Inflammatory macrophage treated with lipopolysaccharide for 4 hours (primary cell): ENCODE measurements at places on chromosomes 1 and 21.
A peak's percentile ranks its signal among the peaks of the same experiment; 100 is the strongest.

- DNase-seq: no peak
Observed at GRCh38 chr1:189726806-189727205, 750.9 kb downstream of the BRINP3 start.

GRCh38 chr1:232980986-232981560 lies 30.7 kb downstream of the NTPCR start:
- no peak for DNase-seq

GRCh38 chr21:45258466-45258865 lies 29.2 kb downstream of the POFUT2 start:
- no peak for DNase-seq

DNA sequence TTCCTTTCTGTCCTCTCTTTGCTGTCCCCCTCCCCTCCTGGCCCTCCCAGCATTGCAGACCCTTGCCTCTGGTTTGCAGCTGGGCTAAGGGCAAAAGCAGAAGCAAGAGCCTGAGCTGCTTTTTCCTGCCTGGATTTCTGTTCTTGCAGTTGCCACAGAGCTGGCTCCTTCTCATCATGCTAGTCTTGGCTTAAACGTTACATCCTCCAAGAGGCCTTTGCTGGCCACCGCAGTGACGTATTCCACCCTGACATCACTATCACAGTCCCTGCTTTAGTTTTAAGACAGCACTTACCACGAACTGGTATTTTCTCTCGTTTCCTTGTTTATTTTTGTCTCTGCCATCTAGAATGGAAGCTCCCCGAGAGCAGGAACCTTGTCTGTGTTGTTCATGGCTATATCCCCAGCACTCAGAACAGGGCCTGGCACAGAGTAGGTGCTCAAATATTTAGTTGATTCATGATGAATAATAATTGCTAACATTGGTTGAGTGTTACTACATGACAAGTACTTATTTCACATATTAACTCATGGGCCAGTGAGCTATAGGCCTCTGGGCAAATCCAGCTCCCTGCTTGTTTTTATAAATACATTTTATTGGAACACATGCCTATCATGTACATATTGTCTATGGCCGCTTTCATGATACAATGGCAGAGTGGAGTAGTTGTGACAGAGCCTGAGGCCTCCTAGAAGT lies 13.2 kb upstream of the CSF1 start:
- peak; percentile 60 for DNase-seq

GRCh38 chr1:74205266-74205665 lies 7.2 kb downstream of the FPGT start:
- no peak for DNase-seq

- no peak for DNase-seq
Observed at GRCh38 chr1:207026104-207026534, 6.4 kb downstream of the C1orf116 start.

GRCh38 chr1:57910305-57910704 lies 486.4 kb upstream of the DAB1 start:
- no peak for DNase-seq

DNA sequence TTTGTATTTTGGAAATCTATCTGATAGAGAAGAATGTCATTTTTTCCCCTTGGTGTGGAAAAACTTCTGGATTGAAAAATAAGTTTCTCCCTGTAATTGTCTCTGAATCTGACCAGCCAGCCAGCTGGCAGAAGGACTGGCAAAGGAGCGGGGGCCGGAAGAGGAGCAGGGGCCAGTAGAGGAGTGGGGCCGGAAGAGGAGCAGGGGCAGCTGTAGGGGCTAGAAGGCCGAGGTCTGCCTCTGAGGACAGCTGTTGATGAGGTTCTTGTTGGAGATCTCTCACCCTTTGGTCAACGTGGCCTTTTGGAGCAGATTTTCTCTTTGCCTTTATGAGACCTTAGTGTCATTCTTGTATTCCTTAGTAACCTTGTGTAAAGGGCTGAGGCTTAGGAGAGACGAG lies 121.8 kb downstream of the GALNT2 start:
- no peak for DNase-seq

DNA sequence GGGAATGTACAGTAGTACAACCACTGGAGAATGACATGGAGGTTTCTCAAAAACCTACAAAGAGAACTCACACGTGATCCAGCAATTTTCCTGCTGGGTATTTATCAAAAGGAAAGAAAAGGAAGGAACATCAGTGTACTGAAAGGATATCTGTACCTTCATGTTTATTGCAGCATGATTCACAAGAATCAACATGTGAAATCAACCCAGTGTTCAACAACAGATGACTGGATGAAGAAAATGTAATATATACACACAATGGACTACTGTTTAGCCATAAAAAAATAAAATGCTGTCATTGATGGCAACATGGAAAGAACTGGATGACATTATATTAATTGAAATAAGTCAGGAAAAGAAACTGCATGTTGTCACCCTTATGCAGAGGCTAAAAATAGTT lies 19.0 kb upstream of the CYP4A11 start:
- DNase-seq: no peak

GRCh38 chr1:93707956-93708355 lies 26.3 kb upstream of the BCAR3 start:
- DNase-seq: peak; percentile 78

DNA sequence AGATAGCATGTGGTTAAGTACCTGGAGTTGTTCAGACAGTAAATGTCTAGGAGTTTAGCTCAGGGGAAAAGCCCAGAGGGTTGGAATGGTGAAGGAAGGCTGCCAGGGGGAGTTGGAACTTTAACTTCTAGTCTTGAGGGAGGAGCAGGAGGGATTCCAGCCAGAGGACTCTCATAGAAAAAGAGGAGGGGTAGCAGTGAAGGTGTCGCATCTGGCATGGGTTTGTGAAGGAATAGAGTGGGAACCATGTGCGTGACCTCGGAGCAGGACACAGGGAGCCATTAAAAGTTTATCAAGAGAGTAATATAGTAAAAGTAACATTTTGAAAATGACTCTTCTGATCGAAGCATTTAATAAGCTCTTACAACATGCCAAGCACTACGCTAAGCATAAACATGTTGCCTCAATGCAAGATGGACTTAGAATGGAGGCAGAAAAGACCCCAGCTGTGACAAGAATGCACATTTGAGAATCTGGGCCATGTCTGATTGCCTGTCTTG lies 632.4 kb upstream of the CAMK1G start:
- DNase-seq: no peak

- no peak for DNase-seq
Observed at GRCh38 chr1:230694464-230694863, 19.5 kb downstream of the AGT start.

GRCh38 chr1:193242000-193242399 lies 55.6 kb upstream of the B3GALT2 start:
- no peak for DNase-seq

DNA sequence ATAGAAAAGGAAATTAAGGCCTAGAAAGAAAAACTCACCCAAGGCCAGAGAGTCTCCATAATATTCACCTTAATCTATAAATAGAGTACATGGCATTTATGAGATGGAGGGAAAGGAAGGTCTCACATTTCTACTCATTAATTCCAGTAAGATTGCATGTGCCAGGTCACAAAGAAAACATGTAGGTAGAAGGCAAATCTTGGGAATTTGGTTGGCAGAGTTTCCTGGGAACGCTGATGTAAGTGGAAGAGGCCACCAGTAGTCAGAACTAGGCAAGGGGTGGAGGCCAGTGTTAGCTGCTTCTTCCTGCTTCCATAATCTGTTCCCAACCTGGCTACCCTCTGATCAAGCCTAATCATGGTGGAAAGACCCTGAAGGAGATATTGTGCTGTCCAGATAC lies 29.2 kb upstream of the PGBD5 start:
- no peak for DNase-seq

- DNase-seq: no peak
Observed at GRCh38 chr1:111864862-111865261, 109.2 kb downstream of the DDX20 start.

DNA sequence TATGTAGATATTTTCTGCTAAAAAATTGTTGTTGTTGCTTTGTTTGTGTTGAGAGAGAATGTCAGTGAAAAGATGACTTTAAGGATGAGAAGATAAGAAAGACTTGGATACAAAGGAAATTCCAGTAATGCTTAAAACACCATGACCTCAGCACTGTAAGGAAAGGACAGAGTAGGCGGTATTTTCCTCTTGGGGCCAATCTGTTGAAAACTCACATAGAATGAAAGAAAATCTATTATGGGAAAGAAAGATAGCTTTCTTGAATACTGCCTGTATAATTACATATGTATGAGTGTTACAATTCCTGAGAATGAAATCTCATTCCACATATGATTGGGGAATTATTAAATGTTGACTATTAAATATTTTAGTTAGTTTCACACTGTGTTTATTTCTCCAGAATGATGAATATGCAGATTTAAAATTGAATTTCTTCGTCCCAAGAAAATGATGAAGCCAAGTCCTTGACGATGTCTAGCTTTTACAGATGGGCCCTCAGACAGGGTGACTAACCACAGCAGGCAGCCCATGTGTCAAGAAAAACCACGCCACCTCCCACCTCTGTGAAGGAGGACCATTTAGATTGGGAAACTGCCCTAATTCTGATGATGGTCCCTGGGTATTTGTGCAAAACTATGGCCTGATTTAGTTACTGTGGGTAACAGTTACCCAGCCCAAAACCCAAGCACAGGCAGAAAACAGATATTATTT lies 49.7 kb upstream of the LMO4 start:
- no peak for DNase-seq

DNA sequence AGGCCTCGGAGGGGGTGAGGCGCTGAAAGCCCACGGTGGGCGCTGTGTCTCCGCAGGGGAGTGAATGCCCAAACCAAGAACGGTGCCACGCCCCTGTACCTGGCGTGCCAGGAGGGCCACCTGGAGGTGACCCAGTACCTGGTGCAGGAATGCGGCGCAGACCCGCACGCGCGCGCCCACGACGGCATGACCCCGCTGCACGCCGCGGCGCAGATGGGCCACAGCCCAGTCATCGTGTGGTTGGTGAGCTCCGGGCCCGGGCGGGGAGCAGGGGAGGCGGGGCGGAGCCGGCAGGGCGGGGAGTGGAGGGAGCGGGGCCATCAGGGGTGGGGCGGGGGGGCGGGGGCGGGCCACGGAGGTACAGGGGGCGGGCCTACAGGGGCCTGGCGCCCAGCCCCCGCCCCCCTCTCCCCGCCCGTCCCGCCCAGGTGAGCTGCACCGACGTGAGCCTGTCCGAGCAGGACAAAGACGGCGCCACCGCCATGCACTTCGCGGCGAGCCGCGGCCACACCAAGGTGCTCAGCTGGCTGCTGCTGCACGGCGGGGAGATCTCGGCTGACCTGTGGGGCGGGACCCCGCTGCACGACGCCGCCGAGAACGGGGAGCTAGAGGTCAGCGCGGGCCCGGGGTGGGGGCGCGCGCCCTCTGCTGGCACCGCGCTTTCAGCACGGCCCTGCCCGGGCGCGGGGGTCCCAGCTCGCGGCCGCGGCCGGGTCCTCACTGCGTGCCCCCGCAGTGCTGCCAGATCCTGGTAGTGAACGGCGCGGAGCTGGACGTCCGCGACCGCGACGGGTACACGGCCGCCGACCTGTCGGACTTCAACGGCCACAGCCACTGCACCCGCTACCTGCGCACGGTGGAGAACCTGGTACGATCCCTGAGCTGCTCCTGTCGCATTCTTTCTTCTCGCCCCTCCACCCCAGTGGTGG lies 15.9 kb downstream of the ESPN start:
- peak; percentile 25 for DNase-seq
